T-helper 2 cell (primary cell): ENCODE measurements at places on chromosomes 1 and 21.

- no peak for DNase-seq
Observed at GRCh38 chr1:46289976-46290375, 13.4 kb downstream of the LRRC41 start.

DNA sequence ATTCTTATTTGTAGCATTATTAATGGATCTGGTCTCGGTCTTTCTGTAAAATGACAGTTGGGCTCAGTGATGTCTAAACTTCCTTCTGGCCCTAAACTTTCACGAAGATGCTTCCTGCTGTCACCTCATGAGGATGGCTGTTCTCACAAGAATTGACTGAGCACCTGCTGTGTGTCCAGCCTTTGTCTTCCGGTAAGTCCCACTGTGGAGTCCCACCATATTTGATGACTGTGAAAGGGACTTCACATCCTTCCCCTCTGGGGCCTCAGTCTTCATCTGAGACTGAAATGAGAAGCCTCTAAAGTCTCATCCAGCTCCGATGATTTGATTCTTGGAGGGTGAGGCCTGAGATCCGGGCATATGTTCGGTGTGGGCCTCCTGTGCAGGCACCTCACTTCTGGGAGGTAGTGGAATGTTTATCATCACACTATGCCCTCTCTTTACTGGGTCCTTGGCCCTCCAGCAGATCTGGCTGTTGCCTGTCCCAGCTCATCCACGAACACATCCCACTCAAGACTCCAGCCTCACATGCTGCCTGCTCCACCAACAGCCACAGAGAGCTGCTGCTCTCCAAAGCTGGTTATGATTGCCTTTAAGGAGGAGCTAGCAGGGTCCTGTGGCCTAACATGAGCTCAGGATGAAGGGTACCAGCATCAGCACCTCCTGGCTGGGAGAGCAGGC is 95.8 kb downstream of the KCNN3 start:
- no peak for DNase-seq

GRCh38 chr1:151502859-151503780 is 8.1 kb upstream of the CGN start:
- no peak for DNase-seq

- no peak for DNase-seq
Observed at GRCh38 chr1:197965132-197965840, 48.1 kb downstream of the LHX9 start.

- no peak for DNase-seq
Observed at GRCh38 chr1:18351735-18352134, 129.0 kb upstream of the KLHDC7A start.

GRCh38 chr1:240611619-240612480 is at the start of gene GREM2:
TSS of gene GREM2 (minus strand) at chr1:240612155. CDS start at chr1:240493475, 118,680 bp downstream.
- DNase-seq, result peak; percentile 6
